M059J (cell line): ENCODE measurements at places on chromosomes 1 and 21.
A peak's percentile ranks its signal among the peaks of the same experiment; 100 is the strongest.

- DNase-seq: no peak
These were observed 32.7 kb upstream of the DR1 start for GRCh38 chr1:93313026-93313425.

GRCh38 chr1:51247022-51247421 lies 10.9 kb downstream of the RNF11 start:
- no peak for DNase-seq

DNA sequence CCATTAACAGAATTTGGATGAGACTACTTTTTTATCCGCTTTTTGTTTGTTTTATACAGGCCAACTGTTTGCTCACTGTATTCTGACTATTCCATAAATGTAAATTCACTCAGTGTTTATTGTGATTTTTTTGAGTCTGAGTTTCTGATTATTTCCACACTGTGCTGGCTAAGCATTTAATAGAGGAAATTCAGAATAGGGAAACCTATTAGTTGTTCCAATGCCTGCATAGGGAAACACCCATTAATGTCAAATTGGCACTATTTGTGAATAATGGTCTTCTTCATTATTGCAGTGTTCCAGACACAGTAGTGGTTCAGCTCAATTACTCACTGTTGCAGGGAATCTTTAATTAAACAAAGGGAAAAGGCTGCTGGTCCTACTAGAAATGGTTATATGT lies 174.7 kb upstream of the SGIP1 start:
- no peak for DNase-seq

- no peak for DNase-seq
These were observed 231.0 kb downstream of the NRIP1 start for GRCh38 chr21:14833666-14834351.

GRCh38 chr21:26732432-26733221 lies 112.6 kb downstream of the ADAMTS1 start:
- DNase-seq: peak; percentile 51
